Fibroblast of upper back skin (primary cell): ENCODE measurements at places on chromosomes 6 and 20.

DNA sequence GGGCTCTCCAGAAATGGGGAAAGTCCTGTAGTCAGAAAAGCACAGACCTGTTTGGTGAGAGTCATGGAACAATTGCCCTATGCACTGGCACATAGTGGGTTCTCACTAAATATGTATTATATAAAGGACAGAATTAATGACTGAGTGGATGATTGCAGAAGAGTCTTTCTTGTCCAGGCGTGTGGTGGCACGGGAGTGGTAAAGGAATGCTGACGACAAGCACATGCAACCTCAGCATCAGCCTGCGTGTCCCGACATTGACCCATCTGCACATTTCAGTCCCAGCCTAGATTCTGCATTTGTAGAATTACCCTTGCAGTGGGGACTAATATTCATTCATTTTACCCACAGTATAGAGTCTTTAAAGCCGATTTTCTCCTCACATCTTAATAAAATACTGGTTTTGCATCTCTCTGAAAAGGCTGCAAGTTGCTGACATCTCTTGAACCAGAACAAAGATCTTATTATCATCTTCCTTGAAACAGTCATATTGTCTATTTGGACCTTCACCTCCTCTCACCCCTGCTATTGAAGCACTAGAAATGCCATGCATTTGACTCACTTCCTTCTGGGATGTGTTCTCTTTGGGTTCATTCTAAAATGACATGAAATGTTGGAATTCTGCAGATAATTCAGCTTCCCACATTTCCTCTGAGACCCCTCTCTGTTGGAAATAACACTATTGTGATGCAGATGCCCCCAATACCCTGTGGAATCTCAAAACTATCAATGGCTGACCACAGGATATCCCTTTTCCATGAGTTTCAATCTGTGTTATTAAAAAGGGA lies 883.6 kb upstream of the FLRT3 start:
- DNase-seq = peak; percentile 78

GRCh38 chr6:71556141-71556540 lies 267.5 kb downstream of the OGFRL1 start:
- DNase-seq = no peak

DNA sequence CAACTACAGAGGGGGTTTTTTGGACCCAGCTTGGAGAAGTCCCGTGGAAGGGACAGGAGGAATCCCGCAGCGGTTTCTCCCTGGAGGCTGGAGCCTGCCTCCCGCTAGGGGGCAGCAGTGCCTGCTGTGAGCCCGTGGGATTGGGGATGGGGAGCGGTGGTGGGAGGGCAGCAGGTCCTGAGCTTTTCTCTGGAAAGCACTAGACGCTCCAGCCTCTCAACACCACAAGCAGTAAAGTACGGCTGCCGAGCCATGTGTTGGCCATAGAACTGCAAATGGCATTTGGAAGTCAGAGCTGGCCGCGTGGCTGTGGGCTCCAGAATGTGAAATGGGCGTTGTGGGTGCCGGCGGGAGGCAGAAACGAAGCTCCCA lies 47.8 kb downstream of the GMPR start:
- DNase-seq = peak; percentile 52

- DNase-seq = no peak
Measured at GRCh38 chr6:73556836-73557235, 36.0 kb upstream of the EEF1A1 start.

- no peak for DNase-seq
Measured at GRCh38 chr6:148867862-148868261, 121.0 kb downstream of the UST start.

DNA sequence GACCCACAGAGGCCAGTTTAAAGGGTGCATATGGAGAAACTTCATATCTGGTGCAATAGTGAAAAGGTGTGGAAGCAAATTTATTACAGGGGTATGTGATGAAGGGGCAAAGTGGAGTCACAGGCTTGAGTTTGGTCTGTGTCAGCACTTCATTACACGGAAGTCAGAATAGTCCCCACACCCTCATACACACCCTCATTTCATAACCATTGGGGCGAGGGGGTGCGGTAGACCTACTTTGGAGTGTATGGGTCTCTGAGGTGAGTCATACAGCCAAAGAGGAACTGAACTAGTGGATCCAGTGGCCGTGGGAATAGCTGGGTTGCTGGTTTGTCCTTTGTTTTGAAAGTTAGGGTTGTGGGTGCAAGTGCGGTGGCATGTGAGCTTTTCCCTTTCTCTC lies 3.3 kb downstream of the TM9SF4 start:
- no peak for DNase-seq

- DNase-seq = no peak
Measured at GRCh38 chr6:48067148-48067712, 43.8 kb downstream of the PTCHD4 start.

DNA sequence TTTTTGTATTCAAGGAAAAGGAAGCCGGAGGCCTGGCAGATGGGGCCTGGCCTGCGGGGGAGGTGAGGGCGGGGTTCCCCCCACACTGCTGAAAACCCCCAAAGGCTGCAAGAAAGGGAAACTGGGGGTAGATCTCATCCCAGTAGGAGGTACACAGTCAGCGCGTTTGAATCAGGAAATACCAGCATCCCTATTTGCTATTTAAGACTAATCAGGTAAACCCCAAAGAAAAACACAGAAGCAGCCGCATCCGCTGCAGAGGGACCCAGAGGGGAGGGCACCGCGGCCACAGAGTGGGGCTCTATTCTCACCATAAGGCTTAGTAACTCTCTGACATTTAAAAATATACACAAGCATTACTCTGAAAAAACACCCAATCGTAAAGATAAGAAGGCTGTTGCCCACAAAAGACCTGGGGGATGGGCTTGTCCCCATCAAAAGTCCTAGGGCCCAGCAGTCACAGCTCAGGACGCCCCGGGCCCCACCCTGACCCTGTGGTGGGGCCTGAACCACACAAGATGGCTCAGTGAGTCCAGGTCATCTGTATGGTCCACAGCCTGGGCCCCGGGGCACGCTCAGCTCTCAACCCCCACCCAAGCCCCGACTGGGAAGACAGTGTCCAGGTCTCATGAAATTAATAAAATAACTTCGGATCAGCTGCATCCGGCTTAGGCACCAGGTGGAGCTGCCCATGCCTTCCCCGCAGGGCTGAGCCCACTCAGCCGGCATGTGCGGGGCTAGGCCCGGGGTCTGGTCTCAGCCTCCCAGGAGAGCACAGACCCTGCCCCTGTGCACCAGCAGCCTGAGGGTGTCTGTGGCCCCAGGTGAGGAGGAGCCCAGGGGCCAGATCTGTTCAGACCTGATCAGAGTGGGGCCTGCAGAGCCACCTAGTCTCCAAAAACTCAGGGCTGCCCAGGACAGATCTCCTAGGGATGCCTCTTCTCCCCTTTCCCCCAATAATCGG lies 31.0 kb downstream of the KCNQ2 start:
- DNase-seq = no peak

DNA sequence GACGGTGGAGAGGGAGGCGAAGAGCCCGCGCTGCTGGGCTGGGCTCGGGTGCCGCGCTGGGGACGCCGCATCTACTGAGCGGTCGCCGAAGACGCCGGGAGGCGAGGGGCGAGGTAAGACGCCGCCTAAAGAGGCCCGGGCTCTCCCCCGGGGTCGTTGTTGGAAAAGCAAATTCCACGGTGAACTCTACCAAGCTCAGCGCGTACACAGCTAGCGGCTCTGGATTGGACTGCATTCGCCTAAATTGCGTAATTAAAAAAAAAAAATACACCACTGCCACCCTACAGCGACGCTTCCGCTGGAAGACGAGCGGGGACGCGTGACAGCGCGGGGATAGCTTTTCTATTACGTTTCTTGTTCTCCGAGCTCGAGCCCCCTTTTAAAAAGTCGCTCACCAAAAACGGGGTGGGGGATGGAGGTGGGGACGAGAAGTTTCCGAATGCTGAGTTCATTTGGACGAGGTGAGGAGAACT lies 92.0 kb upstream of the PRDM1 start:
- peak; percentile 45 for DNase-seq

GRCh38 chr6:96235927-96236326 lies 220.2 kb downstream of the FUT9 start:
- DNase-seq = no peak

GRCh38 chr6:15073344-15073789 lies 172.5 kb upstream of the JARID2 start:
- peak; percentile 9 for DNase-seq

DNA sequence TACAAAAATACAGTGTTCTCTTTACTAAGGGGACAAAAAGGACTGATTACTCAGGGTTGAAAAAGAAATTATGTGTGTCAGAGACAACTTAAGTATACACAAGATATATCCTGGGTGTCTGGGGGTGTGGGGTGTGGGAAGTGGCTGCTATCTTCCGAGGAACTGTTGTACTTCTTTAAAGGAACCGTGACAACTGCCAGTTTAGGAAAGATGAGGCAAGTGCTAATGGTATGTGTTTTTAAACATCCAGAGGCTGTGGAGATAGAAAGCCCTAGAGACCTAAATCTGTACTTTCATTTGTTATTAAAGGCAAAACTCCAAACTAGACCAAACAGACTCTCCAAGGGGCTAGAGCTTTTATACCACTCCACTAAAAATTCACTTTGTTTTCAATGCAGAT lies 95.6 kb downstream of the SNAP25 start:
- peak; percentile 68 for DNase-seq

GRCh38 chr6:163094881-163095280 lies 319.6 kb upstream of the QKI start:
- no peak for DNase-seq

DNA sequence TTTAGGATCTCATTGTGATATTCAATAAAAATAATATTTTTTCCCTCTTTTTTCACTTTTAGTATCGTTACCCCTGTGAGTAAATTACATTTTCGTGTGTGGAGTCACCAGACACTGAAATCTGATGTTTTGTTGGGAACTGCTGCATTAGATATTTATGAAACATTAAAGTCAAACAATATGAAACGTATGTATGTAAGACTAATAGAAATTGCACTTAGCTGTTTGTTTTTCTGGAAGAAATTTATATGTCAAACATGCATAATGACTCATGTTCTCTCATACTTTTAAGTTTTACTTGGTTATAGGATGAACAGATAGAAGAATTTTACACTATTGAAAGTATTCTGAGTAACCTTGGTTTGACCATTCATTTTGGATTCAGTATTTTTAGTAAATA lies 49.4 kb downstream of the ITCH start:
- no peak for DNase-seq

DNA sequence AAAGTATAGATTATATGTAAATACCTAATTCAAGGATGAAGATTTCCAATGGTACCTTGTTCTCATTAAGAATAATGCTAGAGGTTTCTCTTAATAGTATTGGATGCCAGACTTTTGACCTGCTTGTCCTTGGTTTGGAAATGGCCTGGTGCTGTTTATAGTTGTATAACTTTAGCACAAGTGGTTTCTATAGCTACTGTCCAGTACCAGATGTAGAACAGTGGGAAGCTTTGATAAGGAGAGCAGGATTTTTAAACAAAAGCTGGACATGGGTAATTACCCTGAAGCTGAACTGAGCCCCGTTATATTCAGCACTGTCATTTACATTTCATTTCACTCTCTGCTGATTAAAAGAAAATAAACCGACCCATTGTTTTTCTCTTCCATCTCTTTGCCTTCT lies 43.7 kb downstream of the TRMT11 start:
- no peak for DNase-seq

DNA sequence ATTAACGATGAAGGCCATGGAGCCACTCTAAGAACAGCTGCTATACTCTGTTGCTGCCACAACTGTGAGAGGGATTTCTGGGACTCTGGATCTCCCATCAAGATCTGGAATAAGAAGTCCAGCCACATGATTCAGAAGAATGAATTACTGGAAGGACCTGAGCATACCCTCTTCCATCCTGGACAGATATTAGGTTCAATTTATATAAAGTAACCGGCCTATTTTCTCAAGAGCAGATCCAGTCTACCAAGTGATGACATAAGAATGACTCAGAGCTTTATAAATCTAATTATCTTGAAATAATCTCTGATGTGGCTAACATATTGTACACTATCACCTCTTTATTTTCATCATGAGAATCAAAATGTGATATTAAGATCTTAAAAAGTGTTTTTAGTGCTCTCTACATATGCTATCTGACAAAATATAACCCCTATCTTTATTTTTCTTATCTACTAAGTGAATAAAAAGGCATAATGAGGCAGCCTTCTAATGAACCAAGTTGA lies 45.1 kb downstream of the COL9A1 start:
- no peak for DNase-seq

GRCh38 chr20:45971425-45971674 lies 653 bp downstream of the ZNF335 start:
- DNase-seq = no peak

DNA sequence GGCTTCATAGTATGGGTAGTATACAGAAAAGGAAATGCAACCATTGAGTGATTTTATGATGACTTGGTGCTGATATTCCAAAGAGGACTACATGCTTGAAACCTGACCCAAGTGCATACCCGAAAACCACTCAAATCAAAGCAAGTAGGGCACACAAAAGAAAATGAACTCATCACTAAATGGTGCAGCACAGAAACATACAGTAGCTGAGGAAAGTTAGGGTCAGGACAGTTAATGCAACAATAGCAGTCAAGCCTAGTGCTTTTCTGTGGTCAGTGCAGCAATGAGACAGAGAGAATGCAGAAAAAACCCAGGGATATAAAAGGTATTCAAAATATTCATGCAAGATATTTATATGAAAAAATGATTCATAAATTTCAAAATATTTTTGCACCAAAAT lies 711.1 kb downstream of the EPHA7 start:
- DNase-seq = no peak
